ENCODE measurements at places on chromosomes 2 and 18.

- DNase-seq = no peak
Observed at GRCh38 chr2:120884472-120885290, 149.0 kb downstream of the GLI2 start.

DNA sequence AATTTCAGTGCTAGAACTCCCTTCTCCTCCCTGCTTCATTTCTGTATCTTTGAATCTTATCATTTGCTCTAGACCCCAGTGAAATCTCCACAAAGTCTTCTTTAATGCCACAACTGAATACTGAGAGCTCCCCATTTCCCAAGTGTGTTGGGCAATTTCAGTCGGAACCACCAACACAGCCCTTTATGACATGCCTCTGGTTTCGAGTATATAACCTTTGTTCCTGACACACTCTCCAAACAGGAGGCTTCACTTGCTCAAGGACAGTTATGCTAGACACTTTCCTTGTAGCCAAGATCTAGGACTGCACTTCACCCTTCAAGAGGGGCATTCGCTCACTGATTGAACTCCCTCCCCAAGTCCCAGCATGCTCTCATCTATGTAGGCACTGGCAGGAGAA, 18.6 kb upstream of the TTR start:
- DNase-seq = no peak

DNA sequence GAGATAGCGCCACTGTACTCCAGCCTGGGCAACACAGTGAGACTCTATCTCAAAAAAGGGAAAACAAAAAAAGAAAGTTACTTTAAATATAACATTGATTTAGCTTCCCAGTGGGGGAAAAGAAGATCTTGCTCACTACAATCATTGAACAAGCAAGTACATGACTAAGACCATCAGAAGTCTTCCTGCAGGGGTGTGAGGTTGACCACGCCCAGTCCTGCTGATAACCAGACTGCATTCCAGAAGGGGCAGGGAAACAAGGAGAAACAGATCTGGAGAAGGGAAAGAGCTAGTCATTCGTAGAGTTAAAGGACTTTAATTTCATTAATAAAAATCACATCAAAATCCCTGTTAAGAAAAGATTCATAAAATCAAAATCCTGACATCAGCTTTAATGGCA, 77.5 kb downstream of the EPHA4 start:
- no peak for DNase-seq

DNA sequence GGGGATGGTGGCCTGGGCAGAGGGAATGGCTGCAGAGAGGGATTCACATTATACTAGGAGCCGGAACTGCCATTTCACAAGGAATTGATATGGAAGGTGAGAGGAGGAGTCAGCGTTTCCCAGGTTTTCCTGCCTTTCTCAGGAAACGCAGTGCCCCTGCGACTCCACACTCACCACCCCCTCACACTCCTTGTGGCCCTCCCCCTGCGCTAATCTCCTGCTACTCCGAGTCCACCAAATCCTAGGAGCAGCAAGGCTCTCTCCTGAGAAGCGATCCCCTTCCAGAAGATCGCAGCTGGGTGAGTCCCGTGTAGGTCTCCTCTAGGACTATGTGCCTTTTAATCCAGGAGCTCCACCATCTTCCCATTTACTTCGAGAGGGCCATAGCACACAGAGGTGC, 140.6 kb downstream of the VAPA start:
- DNase-seq = no peak

- DNase-seq = no peak
Observed at GRCh38 chr2:150413910-150414309, 73.6 kb downstream of the RND3 start.

- no peak for DNase-seq
Observed at GRCh38 chr18:22320771-22321170, 96.9 kb downstream of the CTAGE1 start.
